Activated T-helper 2 cell treated with anti-CD3 and anti-CD28 coated beads, Interferon-gamma antibody, Interleukin-2, Interleukin-4, amounts not matched to agents 10 μg/mL and 5 μg/mL and 100 μg/mL, durations not matched to agents 14 hours and 24 hours and 36 hours (primary cell): ENCODE measurements at places on chromosomes 7 and 10. TPM values are rescaled to one million over a fixed set of nuclear protein-coding genes. Genes with fewer than 3 reads are reported as not detected.

- H3K4me1 ChIP-seq: no peaks in the 10 kb centered on the region
- no peaks in the 10 kb centered on the region for H3K36me3 ChIP-seq
- no peak overlapping the region for H3K4me3 ChIP-seq
- H3K27me3 ChIP-seq: no peaks in the 10 kb centered on the region
- no peak for DNase-seq
- no peak overlapping the region for H3K27ac ChIP-seq
Measured at GRCh38 chr7:44152971-44153947, 12.1 kb upstream of the MYL7 start.

GRCh38 chr7:115634633-115635032 lies 395.9 kb downstream of the TFEC start:
- no peak for DNase-seq
- no peaks in the 10 kb centered on the region for H3K27me3 ChIP-seq
- no peak overlapping the region for H3K27ac ChIP-seq
- H3K4me1 ChIP-seq: no peaks in the 10 kb centered on the region
- no peaks in the 10 kb centered on the region for H3K36me3 ChIP-seq

DNA sequence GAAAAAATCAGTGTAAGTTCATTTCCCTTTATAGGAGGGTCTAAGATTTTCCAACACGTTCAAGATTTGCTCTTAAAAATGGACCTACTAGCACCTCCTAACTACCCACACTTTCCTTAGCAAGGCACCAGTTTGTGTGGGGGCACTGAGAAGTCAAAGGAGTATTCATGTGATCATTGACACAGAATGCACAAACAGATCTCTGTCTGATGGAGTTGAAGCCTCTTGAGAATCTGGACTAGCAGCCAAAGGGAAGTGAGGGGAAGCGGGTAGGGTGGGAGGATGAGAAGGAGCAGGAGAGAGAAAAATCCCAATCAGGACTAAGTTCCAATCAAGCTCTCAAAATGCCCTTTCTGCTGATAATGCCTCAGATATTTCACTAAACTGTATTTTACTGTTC lies 4.1 kb downstream of the MMS19 start:
- H3K27ac ChIP-seq: no peak overlapping the region
- H3K4me1 ChIP-seq: peaks cover 39% of the 10 kb centered on the region
- H3K4me3 ChIP-seq: no peak overlapping the region

Gene SLC29A4
- total RNA-seq: 0.73 and 1.7 TPM in 2 replicates

- H3K27ac ChIP-seq: no peak overlapping the region
- peaks cover 48% of the 10 kb centered on the region for H3K4me1 ChIP-seq
- H3K27me3 ChIP-seq: no peaks in the 10 kb centered on the region
Measured at GRCh38 chr10:3897156-3897555, 112.1 kb upstream of the KLF6 start.

DNA sequence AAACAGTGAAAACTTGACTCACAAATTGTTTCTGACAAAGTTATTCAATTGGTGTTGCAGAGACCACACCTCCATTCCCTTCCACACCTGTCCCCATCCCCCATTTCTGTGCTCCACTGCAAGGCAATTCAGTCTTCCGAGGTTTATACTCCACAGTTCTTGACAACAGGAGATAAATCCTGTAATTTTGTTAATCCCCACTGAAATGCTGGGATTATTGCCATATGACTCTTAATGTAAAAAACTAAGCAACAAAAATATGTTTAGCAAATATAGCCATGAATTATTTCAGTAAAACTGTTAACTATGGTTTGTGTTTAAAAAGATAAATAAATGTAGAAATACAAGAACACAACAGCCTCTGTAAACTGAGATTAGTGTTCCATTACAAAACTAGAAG lies 170.1 kb upstream of the SEMA3D start:
- no peak overlapping the region for H3K27ac ChIP-seq
- H3K36me3 ChIP-seq: no peaks in the 10 kb centered on the region
- H3K27me3 ChIP-seq: no peaks in the 10 kb centered on the region
- H3K4me1 ChIP-seq: no peaks in the 10 kb centered on the region

DNA sequence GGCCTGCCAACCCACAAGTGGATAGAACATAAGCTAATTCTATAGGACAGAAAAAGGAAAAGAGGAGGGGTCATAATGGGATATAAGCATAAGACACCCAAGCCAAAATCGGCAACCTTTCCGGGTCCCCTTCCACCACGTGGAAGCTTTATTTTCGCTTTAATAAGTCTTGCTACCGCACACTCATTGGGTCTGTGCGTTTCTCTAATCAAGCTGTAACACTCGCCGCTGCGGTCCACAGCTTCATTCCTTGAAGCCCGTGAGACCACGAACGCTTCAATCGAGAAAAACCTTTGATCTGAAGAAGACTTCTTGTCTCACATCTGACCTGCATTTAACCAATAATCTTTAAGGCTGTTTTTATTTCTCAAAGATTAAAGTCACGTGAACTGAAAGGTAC lies 35.8 kb upstream of the HECW1 start:
- DNase-seq: no peak
- H3K27ac ChIP-seq: no peak overlapping the region
- no peak overlapping the region for H3K4me3 ChIP-seq
- peaks cover 9% of the 10 kb centered on the region for H3K27me3 ChIP-seq
- peaks cover 16% of the 10 kb centered on the region for H3K4me1 ChIP-seq
